ENCODE measurements at places on chromosomes 2 and 18.

- DNase-seq, result no peak
These were observed 8.8 kb upstream of the MBD2 start for GRCh38 chr18:54233228-54233625.

DNA sequence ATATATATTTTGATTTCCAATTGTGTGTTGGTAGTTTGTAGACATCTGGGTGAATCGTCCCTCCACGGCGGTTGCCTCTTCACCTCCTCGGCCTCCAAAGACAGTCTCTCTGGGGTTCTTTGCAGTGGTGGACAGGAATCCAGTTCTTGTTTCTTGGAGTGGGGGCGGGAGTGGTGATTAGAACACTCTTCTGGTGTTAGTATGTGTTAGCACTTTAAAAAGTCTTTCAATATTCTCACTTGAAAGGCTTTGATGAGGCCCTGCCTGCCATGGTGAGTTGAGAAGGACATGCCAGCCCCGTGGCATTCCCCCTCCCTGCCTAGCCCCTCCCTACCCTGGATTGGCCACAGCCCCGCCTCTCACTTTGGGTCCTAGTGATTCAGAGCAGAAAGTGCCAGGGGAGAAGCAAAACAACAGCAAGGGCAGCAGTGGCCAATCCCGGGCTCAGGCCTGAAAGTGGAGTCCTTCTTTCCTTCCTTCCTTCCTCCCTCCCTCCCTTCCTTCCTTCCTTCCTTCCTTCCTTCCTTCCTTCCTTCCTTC is 316.8 kb upstream of the HS6ST1 start:
- no peak for DNase-seq

GRCh38 chr18:53947092-53947640 is 277.3 kb downstream of the MBD2 start:
- no peak for DNase-seq

GRCh38 chr18:46518438-46518837 is 138.6 kb downstream of the LOXHD1 start:
- DNase-seq, result no peak

DNA sequence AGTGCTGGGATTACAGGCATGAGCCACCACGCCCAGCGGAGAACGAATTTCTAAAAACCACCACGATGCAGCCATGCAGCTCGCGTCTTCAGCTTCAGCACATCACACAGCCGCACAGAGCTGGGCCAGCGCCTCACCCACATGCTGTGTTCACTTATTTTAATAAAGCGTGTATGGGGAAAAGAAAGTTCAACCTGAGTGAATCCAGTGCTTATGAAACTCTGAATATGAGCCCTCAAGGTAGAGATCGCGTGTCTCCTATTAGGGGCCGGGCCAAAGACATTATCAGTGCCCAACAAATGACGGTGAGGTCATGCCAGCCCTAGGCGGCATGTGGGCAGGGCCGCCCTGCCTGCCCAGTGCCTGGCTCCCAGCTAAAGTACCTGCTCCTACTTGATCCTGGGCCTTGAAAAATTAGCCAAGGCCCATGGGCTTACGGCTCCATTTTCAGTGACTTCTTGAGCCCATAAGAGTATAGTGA is 44.3 kb downstream of the SPRED2 start:
- DNase-seq, result no peak

- DNase-seq, result no peak
These were observed 270.8 kb downstream of the HDAC4 start for GRCh38 chr2:239130041-239130440.

GRCh38 chr18:55351241-55351691 is 236.7 kb downstream of the TCF4 start:
- DNase-seq, result no peak

- no peak for DNase-seq
These were observed 7.5 kb upstream of the HAAO start for GRCh38 chr2:42799881-42800280.

GRCh38 chr2:188725746-188726360 is 248.3 kb upstream of the COL3A1 start:
- DNase-seq, result no peak

DNA sequence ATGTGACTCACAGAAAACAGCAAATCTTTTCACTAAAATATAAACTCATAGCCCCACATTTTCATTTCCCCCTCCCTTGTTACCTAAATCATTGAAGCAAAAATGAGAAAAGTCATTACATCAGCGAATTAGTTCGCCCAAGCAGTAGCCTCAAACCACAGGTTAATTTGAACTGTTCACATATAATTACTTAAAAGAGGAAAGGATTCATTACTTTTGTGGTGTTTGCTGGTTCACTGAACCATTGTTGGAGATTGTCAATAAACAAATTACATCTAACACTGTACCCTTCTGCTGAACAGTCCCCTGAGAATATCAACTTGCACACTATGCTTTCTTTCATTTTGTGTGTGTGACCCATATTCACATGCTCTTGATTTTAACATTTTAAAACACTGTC is 238.7 kb downstream of the ERBB4 start:
- no peak for DNase-seq

DNA sequence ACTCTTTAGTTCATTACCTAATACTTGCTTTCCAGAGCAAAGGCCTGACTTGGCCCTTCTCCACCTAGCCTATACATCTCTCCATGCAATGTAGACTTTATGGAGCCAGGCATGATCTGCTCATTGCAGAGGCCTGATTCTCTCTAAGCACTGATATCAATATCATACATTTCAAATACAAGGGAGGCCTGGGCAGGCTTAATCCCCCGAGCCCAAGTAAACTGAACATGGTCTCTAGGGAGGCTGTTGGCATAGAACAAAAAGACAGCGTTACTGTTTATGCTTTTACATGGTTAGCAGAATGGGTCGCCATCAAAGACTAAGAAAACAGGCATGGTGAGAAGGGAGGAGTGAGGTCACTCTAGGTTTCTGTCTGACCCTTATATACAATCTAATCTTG is 695.1 kb downstream of the ZEB2 start:
- DNase-seq, result no peak

DNA sequence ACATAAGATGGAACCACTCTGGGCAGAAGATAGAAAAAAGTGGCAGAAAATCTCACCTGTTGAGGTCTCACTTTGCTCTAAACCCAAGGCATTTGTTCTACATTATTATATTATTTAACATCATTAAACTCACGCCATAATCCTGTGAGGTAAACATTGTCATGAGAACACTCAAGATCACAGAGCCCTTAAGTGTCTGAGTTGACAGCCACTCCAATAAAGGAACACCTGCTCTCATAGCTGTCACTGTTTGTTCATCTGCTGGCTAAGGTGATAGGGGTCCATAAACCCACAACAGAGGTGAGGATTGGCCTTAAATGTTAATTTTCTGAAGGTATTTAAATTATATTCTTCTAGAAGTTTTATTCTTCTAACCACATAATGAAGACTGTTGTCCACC is 439.7 kb downstream of the RIT2 start:
- no peak for DNase-seq

DNA sequence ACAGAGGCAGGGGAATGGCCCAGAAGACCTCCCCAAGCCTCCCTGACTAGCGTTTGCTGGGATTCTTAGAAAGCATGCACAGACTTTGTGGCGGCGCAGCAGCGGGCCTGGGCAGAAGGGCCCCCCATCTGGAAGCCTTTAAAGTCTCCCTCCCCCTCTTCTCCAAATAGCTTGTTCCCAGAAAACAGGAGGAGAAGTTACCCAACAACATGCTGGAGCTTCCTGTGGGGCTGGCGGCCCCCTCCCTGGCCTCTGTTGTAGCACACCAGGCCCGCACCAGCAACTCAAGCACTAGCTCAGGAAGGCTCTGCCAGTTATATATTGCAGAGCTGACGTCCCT is 334.8 kb downstream of the DYSF start:
- no peak for DNase-seq

DNA sequence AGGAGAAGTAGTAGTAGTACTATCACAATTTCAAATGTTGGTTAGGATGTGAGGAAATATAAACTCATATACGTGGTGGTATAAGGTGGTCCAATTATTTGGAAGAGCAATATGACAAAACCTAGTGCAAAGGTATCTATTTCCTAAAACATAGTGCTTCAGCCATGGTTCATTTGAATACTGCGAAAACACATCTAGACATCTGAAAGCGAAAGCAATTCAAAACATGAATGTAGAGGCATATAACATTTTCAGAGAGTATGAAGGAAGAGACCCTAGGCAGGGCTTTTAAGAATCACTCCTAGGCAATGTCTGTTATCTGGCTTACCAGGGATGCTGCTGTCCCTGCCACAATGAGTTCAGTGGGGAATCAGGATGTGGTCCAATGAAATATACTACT is 1085.8 kb downstream of the TDRD15 start:
- DNase-seq, result no peak

DNA sequence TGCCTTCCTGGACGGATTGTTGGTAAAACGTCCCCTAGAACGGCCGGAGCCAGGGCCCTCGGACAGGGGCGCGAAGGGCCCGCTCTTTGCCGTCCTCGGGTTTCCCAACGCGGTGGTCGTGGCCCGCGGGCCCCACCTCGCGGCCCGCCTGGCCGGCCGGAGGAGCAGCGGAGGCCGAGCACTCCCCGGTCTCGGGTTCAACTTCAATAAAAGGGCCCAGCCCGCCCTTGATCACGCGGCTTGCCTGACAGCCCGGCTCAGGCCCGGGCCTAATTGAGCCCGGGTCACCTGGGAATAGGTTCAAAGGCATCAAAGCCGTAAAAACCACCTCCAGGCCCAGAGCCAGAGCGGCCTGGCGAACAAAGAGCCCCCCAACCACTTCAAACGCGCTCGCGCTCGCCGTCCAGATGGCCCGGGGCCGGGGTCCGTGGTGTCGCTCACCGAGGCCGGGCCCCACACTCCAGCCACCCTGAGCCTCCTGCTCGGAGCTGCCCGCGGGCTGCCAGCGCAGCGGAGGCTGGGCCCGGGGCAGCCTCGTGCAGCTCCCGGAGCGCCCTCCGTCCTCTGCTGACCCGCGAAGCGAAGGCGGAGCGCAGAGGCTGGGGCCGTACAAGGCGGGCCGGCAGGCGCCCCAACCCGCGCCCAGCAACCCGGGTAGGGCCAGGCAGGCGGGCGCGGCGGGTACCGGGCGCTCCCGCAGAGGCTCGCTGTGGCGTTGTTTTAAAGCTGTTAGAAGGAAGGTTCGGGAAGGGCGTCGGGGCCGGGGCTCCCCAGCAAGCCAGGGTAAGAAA is 1.1 kb upstream of the TWIST2 start:
- DNase-seq, result no peak

- no peak for DNase-seq
These were observed 111.8 kb downstream of the STK39 start for GRCh38 chr2:168135630-168136029.

GRCh38 chr2:104433657-104434056 is 420.3 kb upstream of the POU3F3 start:
- no peak for DNase-seq

DNA sequence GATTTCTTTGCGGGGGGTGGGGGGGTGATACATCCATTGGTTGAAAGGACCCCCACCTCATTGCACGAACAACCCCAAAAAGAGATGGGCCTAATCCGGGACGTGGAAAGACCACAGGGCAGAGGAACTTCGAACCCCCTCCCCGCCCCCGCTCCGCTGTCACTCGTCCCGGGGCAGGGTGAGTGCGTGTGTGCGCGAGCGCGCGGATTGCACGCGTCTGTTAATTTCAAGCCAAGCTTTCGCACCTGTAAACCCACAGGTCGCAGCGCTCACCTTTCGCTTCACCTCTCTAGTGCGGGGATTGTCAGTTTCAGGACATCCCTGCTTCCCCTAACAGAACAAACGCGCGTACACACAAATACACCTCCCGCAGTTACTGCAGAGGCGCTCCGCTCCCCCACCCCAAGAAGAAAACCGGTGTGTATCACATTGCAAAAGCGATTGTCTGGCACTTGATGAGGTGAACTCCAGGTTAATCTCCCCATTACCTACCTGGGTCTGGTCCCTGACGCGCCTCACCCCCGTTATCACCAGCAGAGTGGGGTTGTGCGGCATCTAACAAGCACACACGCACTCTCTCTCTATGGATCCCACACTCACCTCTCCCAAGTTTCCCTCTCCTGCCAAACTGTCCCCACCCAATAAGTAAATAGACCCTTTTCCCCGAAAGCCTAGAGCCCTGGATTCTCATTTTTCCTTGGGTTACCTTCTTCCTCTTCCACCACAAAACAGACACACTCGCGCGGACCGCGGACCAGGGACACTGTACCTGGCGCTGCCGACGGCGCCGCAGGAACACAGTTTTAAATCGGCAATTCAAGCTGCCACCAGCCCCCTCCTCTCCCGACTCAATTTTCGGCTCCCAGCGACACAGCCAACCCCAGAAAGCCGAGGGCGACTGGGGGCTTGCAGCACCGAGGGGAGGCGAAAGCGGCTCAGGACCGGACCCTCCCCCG is 1.0 kb downstream of the CYP26B1 start:
- DNase-seq, result no peak

GRCh38 chr2:177334940-177335543 is 57.5 kb upstream of the AGPS start:
- peak; percentile 54 for DNase-seq

GRCh38 chr2:52895726-52896340 is 871.8 kb upstream of the CHAC2 start:
- no peak for DNase-seq

DNA sequence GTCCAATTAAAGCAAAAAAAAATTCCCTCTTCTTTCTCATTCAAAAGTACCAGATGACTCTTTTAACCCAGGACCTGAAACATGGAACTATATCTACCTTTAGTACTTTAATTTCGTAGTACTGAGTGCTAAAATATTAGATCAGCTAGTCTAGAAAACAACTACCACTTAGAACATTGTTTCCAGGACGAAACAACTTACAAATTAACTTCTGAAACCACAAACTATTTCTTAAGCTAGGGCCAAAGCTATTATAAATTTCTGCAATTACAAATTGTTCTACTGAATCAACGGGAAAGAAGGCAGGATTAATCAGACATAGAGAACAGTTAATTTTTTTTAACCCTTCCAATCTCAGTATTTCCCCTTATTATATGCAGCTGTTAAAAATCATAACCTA is 39.9 kb downstream of the DARS1 start:
- no peak for DNase-seq

DNA sequence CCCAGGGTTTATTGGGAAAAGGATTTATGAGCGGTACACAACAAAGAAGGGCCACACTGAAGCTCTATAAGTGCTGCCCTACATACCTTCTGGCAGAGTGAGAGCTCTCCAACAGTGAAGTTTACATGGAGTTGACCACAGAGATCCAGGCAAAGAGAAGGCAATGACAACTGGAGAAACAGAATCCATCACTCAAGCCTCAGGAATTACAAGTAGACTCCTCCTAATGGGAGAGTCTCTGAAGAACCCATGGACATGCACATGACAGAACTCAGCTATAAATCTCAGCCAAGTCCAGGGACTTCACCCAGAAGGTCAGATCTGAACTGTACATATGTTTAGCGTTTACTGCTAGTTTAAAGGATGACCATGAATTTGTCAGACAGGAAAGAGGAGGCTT is 164.7 kb downstream of the DNAH7 start:
- no peak for DNase-seq

GRCh38 chr18:12420821-12421421 is 13.2 kb downstream of the PRELID3A start:
- no peak for DNase-seq

- DNase-seq, result no peak
These were observed 307.1 kb downstream of the GRB14 start for GRCh38 chr2:164314148-164314547.
